ENCODE measurements at places on chromosomes 1 and 21. TPM values are rescaled to one million over a fixed set of nuclear protein-coding genes. Genes with fewer than 3 reads are reported as not detected.

DNA sequence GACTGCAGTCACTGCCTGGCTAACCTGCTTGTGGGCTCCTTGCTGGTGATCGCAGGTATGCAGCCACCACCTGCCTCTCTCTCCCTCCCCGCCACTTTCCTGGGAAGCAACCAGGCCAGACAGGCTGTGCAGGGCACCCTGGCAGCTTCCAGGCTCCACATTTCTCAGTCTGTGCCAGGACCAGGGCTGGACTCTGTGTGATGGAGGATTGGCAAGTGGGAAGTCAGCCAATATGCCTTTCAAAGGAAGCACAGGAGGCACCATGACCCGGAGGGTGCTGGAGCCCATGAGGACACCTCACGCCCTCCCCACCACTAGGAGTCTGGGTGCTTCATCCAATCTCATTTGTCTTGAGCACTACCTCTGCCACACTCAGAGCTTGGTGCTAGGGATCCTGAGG lies 15.8 kb upstream of the DISP3 start:
- DNase-seq = no peak

GRCh38 chr21:18832950-18833349 lies 429.4 kb upstream of the TMPRSS15 start:
- DNase-seq = no peak

ACTL8 gene
- polyA plus RNA-seq = not detected

CTXND2 gene
- 0.16 TPM for polyA plus RNA-seq

CYP2J2 gene
- 1.1 TPM for polyA plus RNA-seq
